ENCODE measurements at places on chromosomes 12 and 14.

- peak; percentile 91 for DNase-seq
These were observed 20.5 kb upstream of the GUCY2C start for GRCh38 chr12:14716848-14717444.

DNA sequence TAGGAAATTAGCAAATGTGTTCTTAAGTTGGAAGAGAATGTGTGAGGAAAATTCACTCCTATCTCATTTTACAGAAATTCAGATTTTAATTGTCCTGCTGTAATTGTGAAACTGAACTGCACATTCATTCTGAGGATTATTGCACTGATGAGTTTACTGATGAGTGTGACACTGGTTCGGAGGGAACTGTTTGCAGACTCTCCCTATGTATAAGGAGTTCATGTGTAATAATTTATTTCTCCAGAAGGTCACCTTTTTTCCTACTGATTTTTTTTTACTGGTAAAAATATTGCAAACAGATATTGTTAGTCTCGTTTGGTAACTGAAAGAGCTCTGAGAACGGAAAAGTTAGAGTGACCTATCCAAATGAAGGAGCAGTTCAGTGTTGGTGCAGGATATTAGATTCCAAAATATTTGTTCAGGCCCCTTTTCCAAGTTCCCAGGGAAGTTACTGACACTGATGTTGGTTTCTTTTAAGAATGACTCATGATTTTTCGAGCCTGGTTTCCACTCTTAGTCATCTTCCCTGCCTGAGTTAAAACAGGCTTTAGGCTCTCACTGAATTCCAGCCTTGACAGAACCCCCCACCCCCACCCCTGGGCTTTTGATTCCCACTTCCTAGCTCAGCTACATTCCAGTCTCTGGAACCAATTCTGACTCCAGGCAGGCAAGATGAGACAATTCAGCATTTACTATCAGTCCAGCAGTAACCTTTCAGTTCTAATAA lies 18.4 kb downstream of the ANO6 start:
- DNase-seq, result peak; percentile 91

DNA sequence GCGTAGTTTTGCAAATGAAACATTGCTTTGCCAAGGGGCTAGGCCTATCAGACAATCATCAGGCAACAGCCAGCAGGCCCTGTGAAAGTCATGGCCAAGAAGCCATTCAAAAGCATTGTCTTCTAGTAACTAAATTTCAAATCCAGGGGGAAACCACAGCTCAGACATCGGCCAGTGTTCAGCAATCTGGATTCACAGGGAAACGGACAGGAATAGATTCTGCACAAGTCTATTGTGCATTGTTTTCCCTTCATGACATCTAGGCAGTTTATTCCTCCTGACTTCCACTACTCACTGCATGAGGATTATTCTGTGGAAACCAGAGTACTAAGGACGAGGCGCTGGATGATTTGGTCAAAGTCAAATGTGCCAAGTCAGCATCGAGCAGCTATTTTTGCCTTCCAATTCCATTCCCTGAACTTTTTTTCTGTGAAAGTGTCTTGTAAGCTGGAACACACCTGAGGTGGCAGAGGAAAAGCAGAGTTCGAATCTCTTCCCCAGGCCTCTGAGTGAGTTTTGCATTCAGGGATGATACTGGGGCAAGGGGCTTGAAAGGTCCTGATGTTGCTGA lies 75.4 kb downstream of the VCPKMT start:
- no peak for DNase-seq

DNA sequence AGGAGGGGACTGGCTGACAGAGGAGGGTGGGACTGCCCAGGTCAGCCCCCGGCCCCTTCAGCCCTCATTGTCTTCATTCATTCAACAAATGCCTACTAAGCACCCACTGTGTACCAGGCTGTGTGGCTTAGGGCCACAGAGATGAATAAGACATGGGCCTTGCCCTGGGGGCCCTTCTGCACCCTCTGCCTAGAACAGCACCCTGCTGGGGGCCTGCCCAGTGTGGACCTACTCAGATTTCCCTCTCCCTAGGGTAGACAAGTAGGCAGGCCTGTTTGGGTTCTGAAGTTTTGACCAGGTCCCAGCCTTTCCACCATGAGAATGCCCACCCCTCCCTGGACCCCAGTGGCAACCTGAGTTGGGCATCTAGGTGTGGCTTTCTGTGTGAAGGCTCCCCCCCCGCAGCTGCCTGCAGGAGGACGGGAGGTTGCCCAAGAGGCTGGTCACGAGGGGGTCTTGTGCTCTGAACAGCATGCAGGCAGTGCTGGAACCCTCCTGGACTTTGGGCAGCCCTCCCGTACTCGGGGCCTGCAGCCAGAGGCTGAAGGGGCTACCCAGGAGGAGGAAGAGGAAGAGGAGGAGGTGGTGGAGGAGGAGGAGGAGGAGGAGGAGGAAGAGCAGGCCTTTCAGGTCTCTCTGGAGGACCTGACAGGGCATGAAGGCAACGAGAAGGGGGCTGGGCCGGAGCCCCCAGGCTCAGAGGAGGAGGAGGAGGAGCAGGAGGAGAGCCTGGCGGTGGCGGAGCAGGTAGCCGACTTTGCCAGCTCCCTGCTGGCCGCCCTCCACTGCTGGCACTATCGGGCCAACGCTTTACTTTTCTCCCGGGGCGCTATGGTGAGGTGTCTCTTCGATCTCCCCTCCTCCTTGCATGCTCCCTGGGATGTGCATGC lies 33.4 kb downstream of the PLEKHG3 start:
- DNase-seq, result no peak

DNA sequence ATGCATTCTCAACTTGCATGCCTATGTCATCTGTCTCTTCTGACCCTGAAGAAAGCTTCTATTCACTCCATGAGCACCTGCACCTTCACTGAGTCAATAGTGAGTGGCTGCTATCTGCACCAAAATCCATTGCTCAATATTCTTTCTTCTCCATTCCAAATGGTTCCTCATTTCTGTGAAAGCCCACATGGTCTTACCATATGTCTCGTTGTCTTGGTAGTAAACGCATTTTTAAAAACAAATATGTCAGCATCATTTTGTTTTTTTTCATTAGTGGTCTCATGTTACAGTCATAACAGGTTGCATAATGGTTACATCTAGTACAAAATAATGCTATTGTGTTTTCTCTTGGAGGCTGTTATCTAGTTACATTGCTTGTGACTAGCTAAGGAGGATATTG lies 106.9 kb upstream of the CPM start:
- no peak for DNase-seq

GRCh38 chr12:51590347-51591015 lies 552 bp upstream of the SCN8A start:
- DNase-seq, result peak; percentile 97

GRCh38 chr12:22366181-22366580 lies 31.7 kb upstream of the ST8SIA1 start:
- DNase-seq, result peak; percentile 68

DNA sequence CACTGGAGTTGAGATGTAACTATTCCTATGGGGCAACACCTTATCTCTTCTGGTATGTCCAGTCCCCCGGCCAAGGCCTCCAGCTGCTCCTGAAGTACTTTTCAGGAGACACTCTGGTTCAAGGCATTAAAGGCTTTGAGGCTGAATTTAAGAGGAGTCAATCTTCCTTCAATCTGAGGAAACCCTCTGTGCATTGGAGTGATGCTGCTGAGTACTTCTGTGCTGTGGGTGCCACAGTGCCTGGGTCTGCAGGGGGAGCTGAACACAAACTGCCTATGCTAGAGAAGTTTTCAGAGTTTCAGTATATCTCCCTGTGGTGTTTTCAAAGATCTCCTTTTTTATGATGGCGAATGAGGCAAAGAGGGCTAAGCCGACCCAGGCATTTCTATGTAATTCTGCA lies 179.2 kb upstream of the OR4E1 start:
- no peak for DNase-seq
